ENCODE measurements at places on chromosomes 12 and 14. TPM values are rescaled to one million over a fixed set of nuclear protein-coding genes. Genes with fewer than 3 reads are reported as not detected.

The ZDHHC22 gene
- total RNA-seq = not detected

The CLEC2B gene
- total RNA-seq = 1.8 TPM

The ENDOU gene
- total RNA-seq = not detected

The KRT71 gene
- not detected for total RNA-seq

The OR6C68 gene
- total RNA-seq = not detected

The ZNF605 gene
- 12.0 TPM for total RNA-seq

The HOTAIR gene
- 1.5 TPM for total RNA-seq

The RNASE7 gene
- total RNA-seq = 11.8 TPM

The LHX5 gene
- total RNA-seq = not detected

The ACOT6 gene
- not detected for total RNA-seq

The DNAJC22 gene
- 0.25 TPM for total RNA-seq

DNA sequence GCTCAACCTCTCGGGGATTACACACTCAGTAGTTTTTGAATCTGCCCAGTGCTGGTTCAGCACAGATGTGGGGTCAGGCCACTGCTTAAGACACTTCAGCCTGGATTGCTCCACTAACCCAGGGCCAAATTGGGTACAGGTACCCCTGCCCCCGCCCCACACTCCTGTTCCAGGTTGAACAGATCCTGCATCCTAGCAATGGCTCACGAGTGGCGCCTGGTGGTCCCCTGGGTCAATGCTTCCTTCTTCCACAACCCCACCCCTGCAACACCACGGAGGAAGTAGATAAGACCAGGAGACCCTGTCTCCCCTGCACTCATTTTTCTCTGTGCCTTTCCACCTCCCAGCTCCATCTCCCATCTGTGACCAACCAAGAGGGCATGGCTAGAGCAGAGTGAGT lies 108.4 kb downstream of the ESRRB start:
- no peak for DNase-seq

DNA sequence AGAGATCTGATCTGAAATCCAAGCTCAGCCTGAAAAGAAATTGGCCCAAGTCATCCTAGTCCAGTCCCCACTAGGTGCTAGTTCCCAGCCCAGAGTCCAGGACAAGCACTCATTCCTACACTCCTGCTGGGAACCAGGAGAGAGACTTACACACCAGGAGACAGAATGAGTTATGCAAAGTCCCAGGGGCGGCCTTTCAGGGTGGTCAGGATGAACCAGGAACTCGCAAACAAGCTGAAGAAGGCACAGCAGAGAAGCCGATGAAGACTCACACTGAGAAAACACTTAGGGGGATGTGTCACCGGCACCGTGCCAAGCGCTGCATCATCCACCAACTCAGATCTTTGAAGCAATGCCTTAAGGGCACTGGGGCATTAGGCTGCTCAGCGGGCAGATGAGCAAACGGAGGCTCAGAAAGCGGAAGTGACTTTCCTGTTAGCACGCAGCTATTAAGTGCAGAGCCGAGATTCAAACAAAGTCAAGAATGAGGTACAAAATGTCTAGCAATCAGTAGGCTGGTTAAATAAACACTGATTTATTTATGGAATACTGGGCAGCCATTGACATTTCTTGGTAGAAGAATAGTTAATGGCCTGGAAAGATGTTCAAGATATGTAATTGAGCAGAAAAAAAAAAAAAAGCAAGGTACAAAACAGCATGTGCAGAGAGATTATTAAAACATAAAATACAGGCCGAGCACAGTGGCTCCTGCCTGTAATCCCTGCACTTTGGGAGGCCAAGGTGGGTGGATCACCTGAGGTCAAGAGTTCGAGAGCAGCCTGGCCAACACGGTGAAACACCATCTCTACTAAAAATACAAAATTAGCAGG lies 78.7 kb downstream of the LRRC74A start:
- peak; percentile 99 for DNase-seq

DNA sequence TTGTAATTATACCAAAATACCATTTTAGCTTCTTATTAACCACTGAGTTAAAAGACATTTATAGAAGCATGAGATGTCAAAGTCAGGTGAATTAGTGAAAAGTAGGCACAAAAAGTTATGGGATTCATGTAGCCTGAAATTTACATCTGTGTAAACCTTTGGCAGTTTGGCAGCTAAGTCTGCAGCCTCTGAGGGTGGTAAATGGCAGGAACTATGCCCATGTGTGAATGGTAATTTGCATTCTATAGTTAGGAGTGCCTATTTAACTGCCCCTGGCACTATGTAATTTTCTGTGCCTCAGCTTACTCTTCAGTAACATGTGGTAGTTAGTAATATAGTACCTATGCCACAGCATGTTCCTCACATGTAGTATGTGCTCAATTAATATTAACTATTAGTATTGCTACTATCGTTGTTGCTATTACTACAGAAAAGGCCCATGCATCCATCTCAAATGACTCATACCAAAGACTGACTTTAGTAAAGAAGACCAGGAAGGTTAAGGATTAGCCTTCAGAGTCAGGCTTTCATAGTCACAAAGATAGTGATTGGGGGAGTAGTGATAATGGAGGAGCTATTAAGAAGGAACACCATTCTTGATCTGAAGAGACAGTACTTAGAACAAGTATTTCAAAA lies 258.7 kb upstream of the BTG1 start:
- DNase-seq = no peak

DNA sequence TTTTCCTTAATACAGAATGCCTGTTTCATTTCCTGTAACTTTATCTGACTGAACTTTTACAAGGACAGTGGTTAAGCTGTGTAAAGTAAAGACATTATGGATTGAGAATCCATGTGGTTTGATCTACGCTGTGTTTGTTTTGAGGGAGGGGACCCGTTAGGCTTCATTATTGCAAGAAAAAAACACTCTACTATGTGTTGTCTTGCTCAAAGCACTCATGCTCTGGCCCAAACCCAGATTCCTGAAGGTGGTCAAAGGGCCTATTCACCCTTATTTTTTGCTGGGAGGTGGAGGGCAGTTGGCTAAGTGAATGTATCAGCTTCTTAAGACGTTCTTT lies 11.9 kb downstream of the RNF10 start:
- DNase-seq = no peak

DNA sequence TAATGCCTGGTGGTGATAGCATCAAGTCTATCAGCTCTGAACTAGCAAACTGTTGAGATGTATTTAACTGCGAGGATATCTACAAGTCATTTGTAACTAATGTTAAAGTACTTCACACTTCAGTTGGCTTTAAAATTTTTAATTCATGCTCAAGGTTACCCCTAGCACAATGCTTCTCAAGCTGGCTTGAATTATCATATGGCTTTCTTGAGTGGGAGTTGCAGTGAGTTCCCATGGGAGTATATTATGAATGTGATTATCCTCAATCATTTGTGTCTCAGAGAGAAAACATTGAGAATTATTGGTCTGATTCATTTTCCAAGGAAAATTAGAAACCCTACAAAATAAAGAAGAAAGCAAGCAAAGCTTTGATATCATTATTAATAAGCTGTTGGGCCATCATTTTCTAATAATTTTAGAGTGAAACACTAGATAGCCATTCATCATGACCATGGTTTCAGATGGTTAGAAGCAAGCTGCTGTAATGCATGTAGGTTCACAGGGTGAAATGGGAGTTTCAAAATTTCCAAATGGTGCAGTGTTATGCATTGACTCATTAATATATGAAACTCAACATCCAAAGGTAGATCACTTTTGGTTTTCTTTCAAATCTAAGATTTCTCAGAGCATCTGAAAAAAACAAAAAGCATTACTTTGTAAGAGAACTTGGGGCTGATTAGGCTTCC lies 11.8 kb upstream of the KRAS start:
- DNase-seq = no peak

- DNase-seq = peak; percentile 36
These were observed 479.1 kb downstream of the ATP23 start for GRCh38 chr12:58420503-58420902.

DNA sequence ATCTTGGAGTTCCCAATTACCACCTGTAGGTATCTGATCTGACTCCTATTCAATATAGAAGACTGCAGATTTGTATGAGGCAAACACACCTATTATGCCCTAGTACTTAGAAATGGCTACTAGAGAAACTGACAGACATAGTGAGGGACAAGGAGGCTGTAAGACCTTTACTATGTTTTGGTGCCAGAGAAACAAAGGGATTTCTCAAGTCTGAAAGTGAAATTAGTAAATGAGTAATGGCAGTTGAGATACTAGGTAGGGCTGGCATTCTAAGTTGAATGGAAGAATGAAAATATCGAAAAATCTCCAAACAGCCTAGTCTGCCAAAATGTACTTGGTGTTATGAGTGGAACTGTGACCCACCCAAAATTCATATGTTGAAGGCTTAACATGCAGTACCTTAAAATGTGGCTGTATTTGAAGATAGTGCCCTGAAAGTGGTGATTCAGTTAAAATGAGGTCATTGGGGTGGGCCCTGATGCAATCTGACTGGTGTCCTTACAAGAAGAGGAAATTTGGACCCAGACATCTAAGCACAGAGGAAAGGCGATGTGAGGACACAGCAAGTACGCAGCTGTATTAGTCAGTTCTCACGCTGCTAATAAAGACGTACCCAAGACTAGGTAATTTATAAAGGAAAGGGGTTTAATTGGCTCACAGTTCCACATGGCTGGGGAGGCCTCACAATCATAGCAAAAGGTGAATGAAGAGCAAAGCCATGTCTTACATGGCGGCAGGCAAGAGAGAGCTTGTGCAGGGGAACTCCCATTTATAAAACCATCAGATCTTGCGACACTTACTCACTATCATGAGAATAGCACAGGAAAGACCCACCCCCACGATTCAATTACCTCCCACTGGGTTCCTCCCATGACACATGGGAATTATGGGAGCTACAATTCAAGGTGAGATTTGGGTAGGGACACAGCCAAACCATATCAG lies 127.0 kb downstream of the APAF1 start:
- DNase-seq = no peak

- no peak for DNase-seq
These were observed 873.5 kb upstream of the TMEM132C start for GRCh38 chr12:127393465-127393864.

- DNase-seq = no peak
These were observed 38.0 kb upstream of the DPY19L2 start for GRCh38 chr12:63706336-63706735.

- DNase-seq = no peak
These were observed 11.4 kb upstream of the SOS2 start for GRCh38 chr14:50242566-50243310.

DNA sequence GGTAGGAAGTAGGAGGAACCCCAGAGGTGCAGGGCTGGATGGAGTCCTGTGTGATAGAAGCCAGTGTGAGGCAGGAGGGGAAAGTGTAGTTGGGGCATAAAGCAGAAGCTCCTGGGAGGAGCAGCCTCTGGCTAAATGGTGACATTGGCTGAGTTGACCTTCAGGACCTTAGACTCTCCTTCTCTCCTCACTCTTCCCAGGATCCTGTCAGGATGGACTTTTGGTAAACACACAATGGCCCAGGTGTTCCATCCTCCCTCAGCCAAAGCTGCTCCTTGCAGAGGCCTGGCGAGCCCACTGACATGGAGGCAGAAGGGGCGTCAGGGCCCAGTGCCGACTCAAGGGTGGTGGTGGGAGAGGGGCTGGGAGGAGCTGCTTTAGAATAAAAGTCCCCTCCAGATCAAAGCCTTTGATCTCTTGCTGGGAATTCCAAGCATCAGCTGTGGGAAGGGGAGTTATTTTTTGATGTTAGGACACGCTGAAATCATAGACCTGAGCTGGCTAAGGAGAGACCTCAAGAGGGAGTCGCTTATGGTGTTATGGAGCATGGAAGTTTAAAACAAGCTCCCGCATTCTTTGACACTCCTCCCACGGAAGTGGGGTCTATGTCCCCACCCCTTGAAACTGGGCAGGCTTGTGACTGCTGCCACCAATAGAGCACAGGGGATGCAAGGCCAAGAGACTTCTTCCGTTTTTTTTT lies 44.1 kb downstream of the SMIM41 start:
- DNase-seq = no peak

GRCh38 chr12:105748806-105749600 lies 389.8 kb downstream of the NUAK1 start:
- DNase-seq = peak; percentile 71

GRCh38 chr12:47231456-47231855 lies 151.7 kb upstream of the AMIGO2 start:
- DNase-seq = no peak

DNA sequence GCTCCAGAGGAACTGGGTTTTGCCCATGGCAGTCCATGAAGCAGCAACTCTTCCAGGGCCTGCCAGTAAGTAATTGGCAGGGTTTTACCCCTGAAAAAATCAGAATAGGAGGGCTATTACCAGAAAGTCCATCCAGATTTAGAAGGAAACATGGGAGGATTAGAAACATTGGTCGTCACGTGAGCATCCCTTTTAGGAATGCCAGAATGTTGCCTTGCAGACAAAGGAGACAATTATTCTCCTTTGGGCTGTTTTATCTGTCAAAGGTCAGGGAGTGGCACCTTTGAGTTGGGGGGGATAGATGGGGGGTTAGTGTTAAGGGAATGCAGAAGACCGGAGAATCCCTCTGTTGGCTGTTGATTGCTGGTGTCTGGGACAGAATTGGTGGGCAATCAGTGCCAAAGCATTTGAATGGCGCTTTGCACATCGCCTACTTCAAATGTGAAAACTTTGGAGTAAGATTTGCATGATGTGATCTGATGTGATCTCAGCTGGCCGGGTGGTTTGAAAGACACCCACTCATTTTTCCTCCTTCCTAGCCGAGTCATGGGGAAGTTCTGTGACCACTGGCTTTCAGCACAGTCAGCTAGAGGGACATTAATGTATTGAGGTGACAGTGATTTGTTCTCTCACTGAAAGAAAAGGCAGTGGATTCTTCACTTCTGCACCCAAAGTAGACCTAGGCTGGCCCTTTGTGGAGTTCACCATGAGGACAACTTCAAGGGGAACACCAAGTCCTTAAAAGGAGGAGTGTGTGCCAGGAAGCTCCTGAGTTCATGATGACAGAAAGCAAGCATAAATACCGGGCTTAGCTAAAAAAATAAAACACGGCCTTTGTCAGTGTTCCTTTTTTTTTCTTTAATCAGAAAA lies 31.4 kb downstream of the FLVCR2 start:
- DNase-seq = no peak

GRCh38 chr14:61145903-61146481 lies 135.1 kb downstream of the TMEM30B start:
- DNase-seq = peak; percentile 76

DNA sequence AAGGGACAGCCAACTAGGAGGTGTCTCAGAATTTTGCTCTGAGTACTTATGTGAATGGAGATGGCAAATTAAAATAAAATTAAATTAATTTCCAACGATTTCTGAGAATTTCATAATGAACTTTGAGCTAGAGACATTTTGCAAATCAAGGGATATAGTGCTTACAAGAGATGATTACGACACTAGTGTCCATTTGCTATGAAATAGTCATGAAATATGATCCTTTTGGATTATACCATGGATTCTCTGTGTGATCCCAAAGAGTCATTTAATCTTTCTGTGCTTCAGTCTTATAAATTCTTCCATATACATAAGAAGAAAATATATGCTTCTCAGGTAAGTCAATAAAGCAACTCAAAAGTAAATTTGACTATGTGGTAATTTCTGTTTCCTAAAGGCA lies 240.6 kb downstream of the SLC25A21 start:
- DNase-seq = no peak

GRCh38 chr12:52198454-52199215 lies 6.8 kb upstream of the KRT80 start:
- peak; percentile 81 for DNase-seq
